ENCODE measurements at places on chromosomes 6 and 20.

DNA sequence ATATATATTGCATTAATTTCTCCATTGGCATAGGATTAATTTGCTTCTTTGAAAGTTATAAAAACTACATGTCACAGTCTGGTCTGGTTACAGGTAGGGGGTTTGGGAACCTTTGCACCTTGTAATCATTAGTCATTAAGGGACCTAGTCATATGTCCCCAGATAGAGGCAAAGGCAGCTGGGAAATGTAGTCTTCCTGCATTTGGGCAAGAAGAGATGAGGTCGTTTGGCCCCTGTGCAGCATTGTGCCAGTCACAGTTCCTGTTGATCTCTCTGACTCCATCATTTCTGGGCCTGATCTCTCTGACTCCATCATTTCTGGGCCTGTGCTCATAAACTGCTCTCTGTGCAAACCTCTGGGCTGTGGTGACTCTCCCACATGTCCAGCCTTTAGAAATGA, 73.2 kb downstream of the BCKDHB start:
- DNase-seq, result no peak

- no peak for DNase-seq
Measured at GRCh38 chr6:96391776-96392360, 129.7 kb upstream of the UFL1 start.

DNA sequence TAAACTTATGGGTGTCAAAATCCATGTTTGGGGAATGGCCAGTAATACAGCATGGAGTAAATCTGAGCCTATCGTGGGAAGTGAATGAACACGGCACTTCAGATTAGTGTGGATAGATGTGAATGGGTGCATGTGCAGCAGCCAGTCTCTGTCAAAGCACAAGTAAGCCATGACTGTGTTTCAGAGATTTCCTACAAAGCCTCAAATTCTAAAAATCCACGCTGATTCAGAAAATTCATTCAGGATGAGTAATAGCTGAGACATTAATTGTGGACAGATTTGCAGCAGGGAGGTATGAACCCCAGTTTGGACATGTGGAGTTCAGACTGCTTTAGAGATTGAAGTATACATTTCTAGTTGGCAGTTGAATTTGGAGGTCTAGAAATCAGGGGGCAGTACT, 115.1 kb downstream of the QKI start:
- no peak for DNase-seq

DNA sequence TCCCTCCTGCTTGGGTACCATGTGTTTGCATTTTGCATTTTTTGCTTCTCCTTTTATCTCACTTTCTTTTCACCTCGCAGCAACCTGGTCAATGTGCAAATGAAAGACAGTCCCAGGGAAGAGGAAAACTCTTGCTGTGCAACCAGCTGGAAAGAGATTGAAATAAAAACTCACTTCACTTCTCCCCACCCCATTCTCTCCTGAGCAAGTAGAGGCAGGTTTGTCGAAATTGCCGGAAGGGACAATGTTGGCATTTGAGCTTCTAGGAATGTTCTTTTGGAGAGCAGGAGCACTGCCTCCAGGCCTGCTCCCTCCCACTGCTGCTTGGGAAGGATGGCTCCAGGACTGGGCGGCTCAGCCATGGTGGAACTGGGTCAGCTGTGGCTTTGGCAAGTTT, 30.6 kb downstream of the KCNG1 start:
- DNase-seq, result no peak

GRCh38 chr6:110622912-110623578, 146.6 kb upstream of the SLC22A16 start:
- no peak for DNase-seq

DNA sequence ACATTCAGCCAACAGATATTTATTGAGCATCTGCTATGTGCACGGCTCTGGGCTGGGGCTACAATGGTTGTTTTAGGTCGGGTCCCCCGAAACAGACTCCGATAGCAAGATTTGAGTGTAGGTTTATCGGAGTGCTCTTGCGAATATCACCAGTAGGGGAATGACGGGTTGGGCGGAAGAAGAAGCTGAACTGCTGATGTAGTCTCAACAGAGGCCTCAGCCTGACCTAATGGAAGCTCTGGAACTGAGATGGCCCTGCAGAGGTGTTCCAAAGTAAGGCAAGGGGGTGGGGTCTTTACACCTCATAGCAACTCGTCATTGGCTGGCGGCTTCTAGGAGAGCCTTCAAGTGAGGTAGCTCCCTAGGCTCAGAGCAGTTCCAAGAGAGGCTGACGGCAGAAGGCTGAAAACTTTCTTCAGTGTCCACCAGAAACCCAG, 1.1 kb downstream of the L3MBTL1 start:
- no peak for DNase-seq

DNA sequence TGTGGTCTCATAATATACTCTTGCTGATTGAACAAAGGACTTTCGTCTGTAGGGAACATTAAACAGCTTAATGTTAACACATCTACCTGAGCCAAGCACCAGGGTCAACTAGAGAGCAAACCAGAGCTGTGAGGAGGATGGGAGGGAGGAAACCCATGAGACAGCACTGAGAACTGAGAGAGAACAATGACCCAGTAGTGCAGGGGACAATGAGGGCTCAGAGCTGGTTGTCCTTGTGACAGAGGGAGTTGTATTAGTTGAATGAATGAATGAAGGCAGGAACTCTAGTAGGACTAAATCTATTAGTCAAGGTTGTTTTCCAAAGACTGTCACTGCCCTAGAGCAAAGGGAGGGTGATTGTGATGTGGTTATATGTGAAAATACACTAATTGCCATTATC, 28.2 kb upstream of the GSTA4 start:
- no peak for DNase-seq

GRCh38 chr6:42938987-42939809, 9.9 kb downstream of the CNPY3 start:
- no peak for DNase-seq

- DNase-seq, result no peak
Measured at GRCh38 chr6:10862361-10862760, 19.5 kb downstream of the GCM2 start.

DNA sequence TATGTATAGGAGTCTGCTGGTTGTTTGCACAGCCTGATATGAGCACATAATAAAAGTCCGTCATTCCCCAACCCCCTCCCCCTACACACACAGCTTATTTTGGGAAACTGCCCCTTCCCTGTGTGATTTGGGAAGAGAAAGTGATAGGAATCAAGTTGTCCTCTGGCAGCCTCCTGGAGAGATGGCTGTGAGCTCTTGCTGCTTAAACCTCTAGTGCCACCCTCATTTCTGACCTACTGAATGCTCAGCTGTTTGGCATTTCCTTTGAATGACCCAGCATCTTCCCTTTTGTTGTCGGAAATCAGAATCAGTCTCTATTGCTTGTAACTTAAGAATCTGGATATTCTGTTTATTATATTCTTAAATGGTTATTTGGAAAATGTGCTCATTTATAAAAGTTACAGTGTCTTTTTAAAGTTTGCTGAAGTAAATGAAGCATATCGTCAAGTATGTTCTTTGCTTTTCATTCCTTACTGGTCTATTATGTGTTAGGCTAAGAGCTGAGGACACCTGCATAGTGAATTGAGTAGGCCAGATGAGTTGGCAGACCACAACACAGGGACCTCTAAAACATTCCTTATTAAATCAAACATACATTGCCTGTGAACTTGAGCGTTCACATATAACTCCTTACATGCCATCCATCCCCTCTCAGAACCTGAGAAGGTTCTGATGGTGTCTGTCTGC, 5.5 kb downstream of the RWDD2A start:
- DNase-seq, result no peak

DNA sequence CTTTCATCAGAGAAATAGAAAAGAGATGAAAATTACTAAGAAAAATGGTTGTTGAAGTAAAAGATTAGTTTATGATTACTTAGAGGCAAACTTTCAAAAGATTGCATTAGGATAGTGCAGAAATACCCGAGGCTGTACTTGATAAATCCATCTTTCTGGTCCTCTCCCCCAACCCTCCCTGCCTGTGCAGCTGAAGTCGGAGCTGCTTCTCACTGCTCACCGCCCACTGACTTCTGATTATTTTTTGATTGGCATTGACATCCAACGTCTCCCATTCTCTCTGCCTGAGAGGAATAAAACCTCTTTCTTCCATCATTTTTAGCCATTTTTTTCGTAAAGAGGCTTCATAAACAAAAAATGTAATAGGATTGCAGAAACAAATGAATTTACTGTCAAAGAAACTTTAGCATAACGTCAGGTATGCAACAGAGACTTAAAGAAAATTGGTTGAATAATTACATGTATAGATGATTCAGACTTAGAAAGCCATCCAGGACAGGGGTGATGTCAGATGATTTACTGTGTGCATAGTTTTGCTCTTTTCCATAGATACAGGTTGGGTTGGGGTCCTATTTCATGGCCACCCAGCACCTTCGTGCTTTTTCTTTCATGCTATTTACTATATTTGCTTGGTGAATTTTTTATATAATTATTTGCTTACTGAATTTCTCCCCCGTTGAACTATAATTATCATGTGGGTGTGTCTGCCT, 53.6 kb upstream of the EDN3 start:
- DNase-seq, result no peak

DNA sequence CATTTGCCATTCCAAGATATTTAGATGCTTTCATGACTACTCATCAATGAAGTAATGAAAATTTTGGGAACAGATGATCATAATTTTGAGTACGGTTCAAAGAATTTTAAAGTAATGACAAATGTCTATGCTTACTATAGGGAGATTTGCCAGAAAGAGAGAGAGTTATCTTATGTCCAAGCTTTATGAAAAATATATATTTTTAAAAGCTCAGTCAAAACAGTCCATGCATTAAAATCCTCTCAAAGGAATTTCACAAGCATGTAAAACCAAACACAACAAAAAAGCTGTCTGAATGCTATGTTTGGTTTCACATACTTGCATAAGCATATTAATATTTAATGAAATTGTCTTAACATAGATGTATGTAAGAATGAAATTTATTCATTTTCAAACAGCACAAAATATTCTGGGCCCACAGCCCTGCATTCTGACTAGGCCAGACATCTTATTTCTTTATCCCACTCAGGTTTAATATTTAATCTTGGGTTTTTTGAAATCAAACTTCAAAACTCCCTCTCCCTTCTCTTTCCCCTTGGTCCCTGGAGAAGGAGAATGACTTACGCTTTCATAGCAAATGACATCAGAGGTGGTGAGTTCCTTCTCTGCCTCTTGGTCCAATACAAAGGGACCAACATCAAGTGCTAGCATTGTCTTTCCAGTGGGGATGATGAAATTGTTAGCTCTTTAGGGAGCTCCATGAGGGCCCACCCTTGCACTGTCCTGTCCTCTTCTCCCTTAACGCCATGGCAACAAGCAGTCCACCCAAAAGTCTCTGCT, 94.2 kb downstream of the ADAT2 start:
- no peak for DNase-seq

DNA sequence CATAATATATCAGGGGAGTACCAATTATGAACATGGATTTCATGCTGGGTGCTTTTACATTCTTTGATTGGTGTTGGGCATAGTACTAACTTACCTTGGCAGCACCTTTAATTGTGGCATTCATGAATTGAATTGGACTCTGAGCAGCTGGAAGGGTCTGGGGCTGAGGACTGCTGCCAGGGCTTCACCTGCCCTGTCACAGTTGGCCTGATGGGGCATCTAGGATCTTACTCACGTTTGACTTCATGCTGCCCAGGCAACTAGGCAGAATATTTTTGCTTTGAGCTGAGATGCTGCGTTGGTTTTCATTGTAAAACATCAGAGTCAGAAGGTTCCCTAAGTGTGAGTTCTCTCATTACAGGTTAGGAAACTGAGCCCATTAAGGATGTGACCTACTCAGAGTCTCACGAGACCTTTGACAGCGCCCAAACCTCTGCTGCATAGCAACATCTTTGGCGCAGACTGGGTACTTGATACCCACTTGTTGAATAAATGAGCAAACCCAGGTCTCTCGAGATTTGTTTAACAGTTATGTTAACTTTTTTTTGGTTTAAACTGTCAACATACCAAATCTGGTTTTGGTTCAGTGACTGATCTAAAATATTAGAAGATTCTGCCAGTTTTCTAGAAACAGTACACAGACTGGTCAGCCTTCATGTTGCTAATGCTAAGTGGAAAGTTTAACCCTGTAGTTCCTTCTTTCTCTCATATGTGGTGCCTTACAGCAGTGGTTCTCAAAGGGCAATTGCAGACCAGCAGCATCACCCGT, 104.9 kb downstream of the TCP11 start:
- DNase-seq, result no peak

GRCh38 chr20:10609770-10610169, 64.0 kb downstream of the JAG1 start:
- DNase-seq, result no peak

GRCh38 chr6:116954938-116955337, 77.9 kb downstream of the RFX6 start:
- no peak for DNase-seq

- no peak for DNase-seq
Measured at GRCh38 chr20:14512839-14513238, 175.4 kb upstream of the FLRT3 start.

GRCh38 chr20:63448031-63448430, 24.4 kb downstream of the KCNQ2 start:
- no peak for DNase-seq

DNA sequence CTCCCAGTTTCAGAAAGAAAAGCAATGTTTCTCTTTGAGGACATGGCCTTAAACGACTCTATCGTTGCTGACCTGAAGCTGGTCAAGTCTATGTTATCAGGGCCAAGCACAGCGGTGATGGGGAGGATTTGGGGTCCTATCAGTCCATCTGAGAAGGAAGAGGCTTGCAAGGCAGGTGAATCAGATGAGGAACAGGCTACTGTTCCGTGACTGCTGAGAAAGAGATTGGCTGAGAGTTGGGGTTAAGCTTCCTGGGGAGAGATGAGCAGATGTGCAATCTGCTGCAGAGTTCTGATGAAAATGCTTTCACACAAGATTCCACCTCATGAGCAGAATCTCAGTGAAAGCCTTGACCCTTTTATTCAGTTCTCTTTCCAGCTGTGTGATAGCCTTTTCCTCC, 168.3 kb upstream of the STMND1 start:
- DNase-seq, result no peak

GRCh38 chr6:139257821-139258398, 33.9 kb downstream of the TXLNB start:
- DNase-seq, result no peak

- no peak for DNase-seq
Measured at GRCh38 chr20:40883097-40883496, 145.5 kb upstream of the TOP1 start.

- no peak for DNase-seq
Measured at GRCh38 chr6:64293298-64293697, 657.7 kb downstream of the PHF3 start.

- no peak for DNase-seq
Measured at GRCh38 chr6:102298051-102298450, 904.5 kb downstream of the GRIK2 start.

Data from T-helper 17 cell (primary cell).